ENCODE measurements at places on chromosomes 4 and X. TPM values are rescaled to one million over a fixed set of nuclear protein-coding genes. Genes with fewer than 3 reads are reported as not detected.

SYP gene
- 0.54 TPM for total RNA-seq

SPRY1 gene
- 6.4 TPM for total RNA-seq

PDCL2 gene
- total RNA-seq = not detected

CYSLTR1 gene
- total RNA-seq = not detected

GAGE2A gene
- total RNA-seq = not detected

ELF2 gene
- 33.5 TPM for total RNA-seq

PPEF2 gene
- not detected for total RNA-seq

PF4V1 gene
- not detected for total RNA-seq

SRPX2 gene
- total RNA-seq = 36.7 TPM

FRYL gene
- 28.4 TPM for total RNA-seq

XG gene
- 16.3 TPM for total RNA-seq

USP26 gene
- total RNA-seq = not detected

USP17L25 gene
- not detected for total RNA-seq

STOX2 gene
- not detected for total RNA-seq

MAGED4B gene
- total RNA-seq = 32.9 TPM

TKTL1 gene
- total RNA-seq = not detected

PDS5A gene
- 56.5 TPM for total RNA-seq

JCHAIN gene
- total RNA-seq = 3.0 TPM

KCNE5 gene
- total RNA-seq = not detected

NOX1 gene
- not detected for total RNA-seq

ARSH gene
- not detected for total RNA-seq

EDA gene
- not detected for total RNA-seq

PAGE4 gene
- total RNA-seq = not detected

LEF1 gene
- not detected for total RNA-seq

PRKX gene
- 10.6 TPM for total RNA-seq

CEP44 gene
- total RNA-seq = 17.6 TPM

PIR gene
- 0.76 TPM for total RNA-seq

IL13RA2 gene
- 11.5 TPM for total RNA-seq

PRRG1 gene
- 9.2 TPM for total RNA-seq

AADAT gene
- 4.3 TPM for total RNA-seq

PRSS12 gene
- total RNA-seq = 30.0 TPM

ANXA10 gene
- total RNA-seq = not detected

CXCL3 gene
- total RNA-seq = not detected

ADH6 gene
- total RNA-seq = not detected

OTUD6A gene
- not detected for total RNA-seq

TLR1 gene
- total RNA-seq = not detected

AFAP1 gene
- 103 TPM for total RNA-seq

UGT2B15 gene
- not detected for total RNA-seq

SSX3 gene
- not detected for total RNA-seq

OTC gene
- total RNA-seq = not detected

NDST4 gene
- not detected for total RNA-seq

PABPC5 gene
- total RNA-seq = 5.3 TPM
